Right atrium auricular region (tissue), 2 donors: ENCODE measurements at places on chromosomes 1 and 21. TPM values are rescaled to one million over a fixed set of nuclear protein-coding genes. Genes with fewer than 3 reads are reported as not detected.

DNA sequence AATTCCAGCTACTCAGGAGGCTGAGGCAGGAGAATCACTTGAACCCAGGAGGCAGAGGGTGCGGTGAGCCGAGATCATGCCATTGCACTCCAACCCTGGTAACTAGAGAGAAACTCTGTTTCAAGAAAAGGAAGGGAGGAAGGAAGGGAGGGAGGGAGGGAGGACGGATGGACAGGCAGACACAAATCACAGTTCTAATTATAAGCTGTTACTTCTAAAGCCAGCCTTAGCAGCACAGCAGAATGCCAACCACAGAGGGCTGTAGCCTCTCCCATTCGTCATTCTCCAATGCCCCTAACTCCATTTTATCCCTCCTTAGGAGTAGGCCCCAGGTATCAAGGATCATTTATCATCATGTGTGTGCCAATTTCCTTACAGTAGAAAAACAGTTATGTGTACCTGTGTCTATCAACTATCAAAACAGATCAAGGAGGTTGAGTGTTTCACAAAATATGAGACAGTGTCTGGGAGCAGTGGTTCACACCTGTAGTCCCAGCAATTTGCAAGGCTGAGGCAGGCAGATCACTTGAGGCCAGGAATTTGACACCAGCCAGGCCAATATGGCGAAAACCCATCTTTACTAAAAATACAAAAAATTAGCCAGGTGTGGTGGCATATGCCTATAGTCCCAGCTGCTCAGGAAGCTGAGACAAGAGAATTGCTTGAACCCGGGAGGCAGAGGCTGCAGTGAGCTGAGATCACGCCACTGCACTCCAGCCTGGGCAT lies 19.1 kb downstream of the USP48 start:
- no peak overlapping the region for H3K4me3 ChIP-seq
- no peaks in the 10 kb centered on the region for H3K27me3 ChIP-seq
- DNase-seq: no peak
- peaks cover 43% of the 10 kb centered on the region for H3K4me1 ChIP-seq
- no peaks in the 10 kb centered on the region for H3K36me3 ChIP-seq

DNA sequence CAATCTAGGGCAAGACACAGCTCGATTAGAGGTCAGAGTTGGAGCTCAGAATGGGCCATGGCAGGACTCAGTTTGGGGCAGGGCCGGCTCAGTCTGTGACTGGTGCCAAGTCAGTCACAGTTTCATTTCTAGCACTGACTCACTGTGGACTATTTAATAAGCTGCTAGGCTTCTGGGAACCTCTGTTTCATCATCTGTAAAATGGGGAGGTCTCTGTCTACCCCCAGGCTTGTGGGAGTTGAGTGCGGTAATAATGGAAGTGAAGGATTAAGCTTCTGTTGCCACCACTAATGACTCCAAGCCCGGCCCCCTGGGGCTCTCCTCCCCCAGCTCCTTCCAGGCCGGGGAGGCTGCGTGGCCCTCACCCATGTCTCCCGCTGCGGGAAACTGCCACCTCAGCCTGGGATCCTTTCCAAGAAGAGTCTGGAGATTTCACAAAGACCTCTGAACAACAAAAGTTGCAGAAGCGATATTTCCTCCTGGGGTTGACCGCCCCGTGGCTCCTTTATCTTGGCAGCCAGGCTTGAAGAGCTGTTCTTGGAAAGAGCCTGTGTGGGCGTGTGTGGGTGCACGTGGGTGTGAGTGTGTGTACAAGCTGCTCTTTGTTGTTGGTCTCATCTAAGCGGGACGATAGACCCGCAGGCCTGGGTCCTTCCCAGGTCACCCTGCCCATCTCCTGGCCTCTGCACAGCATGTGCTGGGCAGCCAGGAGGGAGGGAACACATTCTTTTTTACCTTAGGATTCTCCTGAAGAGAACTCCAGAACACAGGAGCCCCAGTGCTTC lies 29.1 kb downstream of the KNCN start:
- H3K27me3 ChIP-seq: no peaks in the 10 kb centered on the region
- H3K4me1 ChIP-seq: peaks cover 10% of the 10 kb centered on the region
- H3K36me3 ChIP-seq: no peaks in the 10 kb centered on the region
- no peak overlapping the region for H3K27ac ChIP-seq
- peak; percentile 68 for DNase-seq
- no peak overlapping the region for H3K4me3 ChIP-seq

GRCh38 chr1:247146671-247147070 lies 25.1 kb downstream of the ZNF124 start:
- H3K4me1 ChIP-seq: no peaks in the 10 kb centered on the region
- peaks cover 8% of the 10 kb centered on the region for H3K36me3 ChIP-seq
- no peak overlapping the region for H3K4me3 ChIP-seq
- H3K27ac ChIP-seq: no peak overlapping the region
- no peaks in the 10 kb centered on the region for H3K27me3 ChIP-seq

Gene FCER1G
- total RNA-seq: 16.8 TPM

GRCh38 chr1:206867716-206868115 lies 2.3 kb downstream of the IL20 start:
- no peaks in the 10 kb centered on the region for H3K36me3 ChIP-seq
- H3K4me1 ChIP-seq: no peaks in the 10 kb centered on the region
- H3K4me3 ChIP-seq: no peak overlapping the region
- no peak overlapping the region for H3K27ac ChIP-seq
- H3K27me3 ChIP-seq: no peaks in the 10 kb centered on the region

GRCh38 chr1:166129006-166129405 lies 37.8 kb downstream of the FAM78B start:
- no peak for DNase-seq
- no peak overlapping the region for H3K4me3 ChIP-seq
- no peak overlapping the region for H3K27ac ChIP-seq
- no peaks in the 10 kb centered on the region for H3K27me3 ChIP-seq

DNA sequence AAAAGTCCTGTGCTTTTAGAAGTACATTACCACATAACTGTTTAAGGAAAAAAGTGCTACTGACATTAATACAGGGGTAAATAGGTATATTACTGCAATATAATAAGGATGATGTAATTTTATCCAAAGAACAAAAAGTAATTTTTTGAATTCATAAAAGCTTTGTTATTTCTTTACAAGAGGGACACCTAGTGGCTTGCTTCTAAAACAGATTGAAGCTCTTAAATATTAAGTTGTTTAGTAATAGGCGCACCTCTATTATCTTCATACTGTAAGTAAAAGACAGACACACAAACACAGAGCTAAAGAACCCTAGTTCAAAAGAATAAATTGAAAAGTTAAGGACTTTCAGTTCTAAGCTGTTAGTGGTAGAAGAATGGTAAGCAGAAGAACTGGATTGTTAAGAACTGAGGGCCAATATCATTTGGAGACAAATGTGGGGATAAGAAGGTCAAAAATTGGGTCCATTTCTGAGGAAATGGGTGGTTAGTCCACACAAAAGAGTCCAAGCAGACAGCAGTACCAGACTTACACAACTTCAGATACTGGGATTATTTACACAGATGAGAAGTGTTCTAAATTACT lies 15.4 kb downstream of the ZNHIT6 start:
- peak overlapping the region; percentile 28 for H3K27ac ChIP-seq
- H3K27me3 ChIP-seq: no peaks in the 10 kb centered on the region
- DNase-seq: no peak

DNA sequence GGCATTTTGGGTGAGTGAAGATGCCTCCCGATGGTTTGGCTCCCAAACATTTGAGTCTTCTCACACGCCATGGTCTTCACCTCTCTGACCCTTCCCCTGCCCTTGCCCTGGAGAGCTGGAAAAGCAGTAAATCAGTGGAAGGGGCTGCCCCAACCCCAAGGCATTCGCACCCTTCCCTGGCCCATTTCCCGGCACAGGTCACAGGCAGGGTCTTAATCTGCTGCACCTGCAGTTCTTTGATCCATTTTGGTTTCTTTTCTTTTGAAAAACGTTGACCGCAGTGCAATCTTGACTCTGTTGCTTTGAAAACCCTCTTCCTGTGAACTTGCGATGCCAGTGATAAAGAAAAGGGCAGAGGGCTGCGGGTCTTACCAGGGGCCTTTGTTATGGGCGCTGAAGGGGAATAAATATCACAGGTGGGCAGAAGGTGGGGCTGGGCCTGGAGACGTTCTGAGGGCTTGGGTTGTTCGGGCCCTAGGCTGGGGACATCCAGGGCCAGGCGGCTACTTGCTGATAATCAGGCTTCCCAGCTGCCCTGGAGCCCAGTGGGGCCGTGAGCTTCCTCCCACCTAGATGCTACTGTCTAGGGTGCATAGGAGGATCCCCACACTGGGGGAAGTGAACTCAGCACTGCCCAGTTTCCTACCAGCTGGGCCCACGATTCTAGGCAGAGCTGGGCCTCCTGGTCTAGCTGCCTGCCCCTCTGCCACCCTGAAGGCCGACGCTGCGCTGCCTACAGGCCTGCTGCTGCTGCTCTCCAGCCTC lies 38.6 kb upstream of the EPS8L3 start:
- no peaks in the 10 kb centered on the region for H3K36me3 ChIP-seq
- no peak for DNase-seq
- no peak overlapping the region for H3K27ac ChIP-seq
- H3K4me1 ChIP-seq: no peaks in the 10 kb centered on the region
- no peak overlapping the region for H3K4me3 ChIP-seq

Gene SLC26A9
- 24.4 TPM for total RNA-seq

- H3K27ac ChIP-seq: peak overlapping the region; percentile 34
- no peak overlapping the region for H3K4me3 ChIP-seq
- H3K36me3 ChIP-seq: peaks cover 33% of the 10 kb centered on the region
- no peaks in the 10 kb centered on the region for H3K27me3 ChIP-seq
Observed at GRCh38 chr1:223721658-223722607, 9.6 kb downstream of the CAPN2 start.

DNA sequence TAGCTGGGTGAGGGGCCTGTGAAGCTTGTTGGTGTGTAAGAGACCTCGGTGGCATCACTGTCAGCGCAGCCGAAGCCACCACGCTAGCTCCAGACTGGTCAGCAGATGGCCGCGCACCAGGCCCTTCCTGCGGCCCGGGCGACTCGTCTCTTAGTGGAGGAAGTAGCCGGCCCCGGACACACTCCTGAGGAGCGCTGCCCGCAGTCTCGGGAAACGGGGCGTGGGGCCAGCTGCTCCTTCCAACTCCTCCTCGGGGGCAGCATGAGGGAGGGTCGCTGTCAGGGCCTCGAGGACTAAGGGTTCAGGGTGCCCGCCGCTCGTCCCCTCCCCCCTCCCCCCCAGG lies 20.4 kb downstream of the H3-3A start:
- peak overlapping the region; percentile 68 for H3K27ac ChIP-seq
- H3K27me3 ChIP-seq: no peaks in the 10 kb centered on the region
- no peaks in the 10 kb centered on the region for H3K36me3 ChIP-seq
- peak; percentile 68 for DNase-seq
- peak overlapping the region; percentile 72 for H3K4me3 ChIP-seq
- H3K4me1 ChIP-seq: no peaks in the 10 kb centered on the region

- H3K27ac ChIP-seq: no peak overlapping the region
- no peaks in the 10 kb centered on the region for H3K36me3 ChIP-seq
- H3K4me3 ChIP-seq: no peak overlapping the region
- DNase-seq: no peak
- H3K4me1 ChIP-seq: no peaks in the 10 kb centered on the region
Observed at GRCh38 chr21:45877171-45877438, 104.5 kb upstream of the COL6A1 start.

DNA sequence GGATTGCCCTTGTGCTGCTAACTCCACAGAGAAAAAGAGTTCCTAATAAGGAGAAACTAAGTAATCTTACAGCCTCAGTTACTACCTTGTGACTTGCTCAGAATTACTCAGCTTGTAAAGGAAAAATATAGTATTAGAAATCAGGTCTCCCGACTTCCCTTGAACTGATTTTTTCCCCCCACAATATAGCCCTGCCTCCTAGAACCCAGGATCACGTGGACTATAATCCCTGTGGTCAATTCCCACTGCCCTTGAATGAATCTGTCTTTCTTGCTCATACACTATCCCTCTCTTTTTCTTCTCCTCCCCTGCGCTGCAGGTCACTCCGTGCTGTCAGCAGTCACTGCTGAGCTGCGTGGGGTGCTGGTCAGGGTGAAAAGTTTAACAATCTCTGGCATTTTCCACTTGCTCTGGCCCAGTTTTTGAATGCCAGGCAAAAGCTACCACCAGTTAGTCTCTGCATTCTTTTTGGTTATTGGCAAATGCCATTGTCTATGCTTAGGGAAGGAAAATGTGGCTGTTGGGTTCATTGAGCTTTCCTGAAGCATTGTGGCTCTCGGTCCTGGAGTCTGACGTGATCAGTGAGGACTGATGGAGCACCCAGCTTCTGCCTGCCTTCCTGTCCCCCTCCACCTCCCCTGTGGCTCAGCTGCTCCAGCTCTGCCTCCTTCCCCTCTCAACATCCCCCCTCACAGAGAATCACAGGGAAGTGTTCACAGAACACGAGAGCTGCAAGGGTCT lies 1.9 kb upstream of the MYOC start:
- H3K4me3 ChIP-seq: peak overlapping the region; percentile 24
- H3K27ac ChIP-seq: peak overlapping the region; percentile 75
- H3K27me3 ChIP-seq: no peaks in the 10 kb centered on the region
- no peaks in the 10 kb centered on the region for H3K4me1 ChIP-seq
